ENCODE measurements at places on chromosomes 5 and 9.

- no peak for DNase-seq
These were observed 287.9 kb upstream of the ZNF608 start for GRCh38 chr5:125034331-125034730.

DNA sequence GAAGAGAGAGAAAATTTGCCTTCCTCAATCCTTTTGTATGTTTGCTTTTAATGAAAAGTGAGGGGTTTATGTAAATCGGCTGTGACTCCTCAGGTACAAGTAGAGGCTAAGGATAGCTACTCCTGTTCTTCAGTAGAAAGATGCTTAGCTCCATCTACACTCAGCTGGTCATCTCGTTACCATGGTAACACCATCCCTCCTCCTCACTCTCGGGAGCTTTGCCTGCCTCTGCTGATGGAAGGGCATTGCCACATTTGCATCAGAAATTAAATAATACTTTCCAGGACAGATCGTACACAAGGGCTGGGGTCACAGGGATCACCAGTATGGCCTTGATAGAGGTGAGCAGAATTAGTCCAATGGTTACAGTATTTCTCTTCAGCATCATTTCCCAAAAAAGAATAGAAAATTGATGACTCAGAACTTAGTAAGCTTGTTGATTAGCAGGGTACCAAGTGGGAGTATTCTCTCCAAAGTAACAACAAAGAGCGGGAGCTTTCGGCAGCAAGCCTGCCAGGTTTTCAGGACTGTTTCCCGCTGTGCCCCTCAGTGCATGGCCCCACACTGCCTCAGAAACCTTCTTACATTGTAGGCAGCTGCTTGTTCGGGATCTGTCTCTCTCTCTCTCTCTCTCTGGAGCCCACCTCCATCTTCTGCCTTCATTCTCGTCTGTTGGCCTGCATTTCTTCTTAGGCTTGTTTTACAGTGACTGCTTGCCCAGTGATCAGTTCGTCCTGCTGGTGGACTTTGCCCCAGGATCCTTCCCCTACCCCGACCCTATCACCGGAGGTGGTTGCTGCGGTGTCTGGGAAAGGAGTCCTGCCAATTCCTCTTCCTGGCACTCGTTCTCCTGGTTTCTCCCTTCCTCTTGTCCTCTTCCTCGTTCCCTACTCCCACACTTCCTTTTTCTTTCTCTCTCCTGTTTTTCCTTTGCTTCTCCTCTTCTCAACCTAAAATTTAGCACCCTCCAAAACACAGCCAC lies 51.9 kb upstream of the SNAPC3 start:
- DNase-seq: no peak

- DNase-seq: no peak
These were observed 27.7 kb downstream of the PCSK5 start for GRCh38 chr9:75918154-75918553.

DNA sequence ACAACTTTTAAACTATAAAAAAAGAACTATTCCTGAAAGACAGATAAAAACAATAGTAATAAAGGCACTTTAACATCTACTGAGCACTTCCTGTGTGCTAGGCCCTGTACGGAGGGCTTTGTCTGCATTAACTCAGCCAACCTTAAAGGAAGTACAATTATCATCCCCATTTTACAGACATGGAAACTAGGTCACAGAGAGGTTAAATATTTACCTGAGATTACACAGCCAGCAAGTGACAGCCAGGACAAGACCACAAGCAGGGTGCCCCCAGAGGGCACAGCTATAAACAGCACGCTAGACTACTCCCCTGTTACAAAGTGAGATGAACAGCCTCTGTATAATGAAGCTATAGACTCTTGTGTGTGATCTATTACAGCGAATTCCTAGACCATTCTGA lies 25.5 kb downstream of the DDX31 start:
- no peak for DNase-seq

DNA sequence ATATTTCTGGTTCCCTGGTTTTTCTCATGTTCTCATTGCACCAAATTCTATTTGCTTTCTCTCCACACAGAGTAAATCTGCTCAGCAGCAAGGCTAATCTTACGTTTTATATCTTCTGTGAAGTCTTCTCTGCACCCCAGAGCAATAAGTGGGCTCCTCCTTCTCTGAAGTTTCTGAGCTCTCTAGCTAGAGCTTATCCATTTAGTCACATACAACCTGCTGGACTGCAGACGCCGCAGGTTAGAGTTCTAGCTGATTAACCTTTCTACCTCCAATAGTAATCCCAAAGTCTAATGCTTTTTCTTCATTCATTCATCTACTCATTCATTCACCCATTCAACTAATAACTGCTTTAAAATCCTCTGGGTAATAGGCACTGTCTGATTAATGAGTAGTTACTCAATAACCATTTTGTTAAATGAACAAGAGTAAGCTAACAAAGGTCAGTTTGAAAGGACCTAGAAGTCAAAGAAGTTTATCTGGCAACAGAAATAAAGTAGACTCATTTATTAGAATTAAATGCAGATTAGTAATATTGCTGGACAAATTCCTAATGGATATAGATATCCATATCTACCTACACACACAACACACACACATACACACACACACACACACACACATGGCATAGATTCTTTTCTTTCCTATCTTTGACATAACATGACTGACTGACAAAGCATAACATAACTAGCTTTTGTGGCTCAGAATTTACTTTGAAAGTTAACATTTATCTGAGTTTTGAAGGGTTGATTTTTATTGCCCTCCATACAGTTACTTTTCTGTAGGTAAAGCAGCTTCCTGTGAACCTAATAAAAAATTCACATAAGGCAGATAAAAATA lies 984.6 kb upstream of the SEMA6A start:
- no peak for DNase-seq

DNA sequence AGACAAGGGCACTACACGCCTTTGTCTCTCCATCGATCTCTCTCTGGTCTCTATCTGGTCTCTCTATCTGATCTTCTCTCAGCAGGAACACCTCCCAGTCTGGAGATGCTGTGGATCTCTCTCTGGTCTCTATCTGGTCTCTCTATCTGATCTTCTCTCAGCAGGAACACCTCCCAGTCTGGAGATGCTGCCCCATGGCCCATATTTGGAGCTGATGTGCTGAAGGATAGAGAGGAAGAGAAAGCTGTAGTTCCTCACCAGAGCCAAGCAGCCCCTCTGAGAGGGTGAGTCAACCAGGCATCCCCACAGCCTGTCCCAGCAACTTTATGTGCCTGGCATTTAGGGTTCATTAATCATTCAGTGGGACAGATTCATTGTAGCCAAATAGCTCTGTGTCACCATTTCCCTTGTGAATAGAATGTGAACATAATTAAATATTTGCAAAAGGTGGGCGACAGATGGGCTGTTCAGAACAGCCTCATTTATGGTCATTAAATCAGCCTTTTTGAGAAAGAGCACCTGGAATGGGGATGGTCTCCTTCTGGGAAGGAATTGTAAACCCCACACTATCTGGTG lies 189.3 kb upstream of the MAST4 start:
- DNase-seq: no peak

DNA sequence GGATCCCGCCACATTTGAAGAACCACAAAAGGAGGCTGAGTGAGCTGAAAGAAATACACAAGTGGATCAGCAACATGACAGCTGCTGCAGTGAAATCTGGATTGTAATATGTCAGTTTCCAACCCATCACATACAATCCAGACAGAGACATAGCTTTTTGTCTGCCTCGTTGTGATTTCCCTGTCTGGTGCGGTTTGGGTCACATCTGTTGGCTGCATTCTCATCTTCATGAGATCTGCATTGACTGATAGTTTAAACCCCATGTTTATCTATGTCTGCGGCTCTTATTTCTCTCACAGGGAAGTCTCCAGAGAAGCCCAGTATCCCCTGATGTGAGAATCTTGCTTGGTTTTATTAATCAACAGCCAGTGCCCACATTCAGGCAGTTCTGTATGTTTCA lies 403.1 kb upstream of the ZNF608 start:
- DNase-seq: no peak

GRCh38 chr9:133759946-133760345 lies 21.8 kb upstream of the SARDH start:
- DNase-seq: no peak

GRCh38 chr5:93607367-93608258 lies 24.6 kb downstream of the NR2F1 start:
- DNase-seq: no peak

DNA sequence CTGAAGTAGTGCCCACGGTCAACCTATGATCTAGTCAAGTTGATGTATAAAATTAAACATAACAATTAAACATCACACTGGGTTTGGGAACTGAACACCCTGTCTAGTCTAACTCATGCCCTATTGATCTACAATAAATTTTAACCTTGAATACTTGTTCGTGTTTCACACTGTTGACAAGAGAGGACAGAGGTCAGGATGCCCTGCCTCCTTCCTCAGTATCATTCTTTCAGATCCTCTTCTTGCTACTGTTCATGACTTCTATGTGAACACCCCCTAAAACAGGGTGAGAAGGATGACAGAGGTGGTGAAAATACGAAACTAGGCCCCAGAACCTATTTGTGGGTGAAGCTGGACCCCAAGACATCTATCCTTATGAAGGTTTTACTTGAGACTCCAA lies 8.1 kb upstream of the MAT2B start:
- DNase-seq: no peak

DNA sequence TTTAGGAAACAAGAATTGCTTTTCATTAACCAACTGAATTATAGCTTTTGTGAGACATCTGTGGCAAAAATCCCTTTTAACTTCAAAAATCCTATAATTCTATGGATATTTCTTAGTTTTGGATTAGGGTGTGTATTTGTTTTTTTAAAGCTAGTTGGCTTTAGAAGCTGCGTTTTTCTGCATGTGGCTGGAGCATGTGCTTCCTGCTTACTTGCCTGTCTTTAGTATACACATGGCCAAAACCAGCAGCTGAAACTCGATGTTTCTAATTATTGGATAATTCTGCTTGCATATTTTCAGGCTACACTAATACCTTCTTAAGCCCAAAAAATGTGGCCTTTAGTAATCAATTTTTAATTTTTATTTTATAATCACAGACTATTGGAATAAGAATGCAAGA lies 8.9 kb downstream of the RECK start:
- DNase-seq: no peak

DNA sequence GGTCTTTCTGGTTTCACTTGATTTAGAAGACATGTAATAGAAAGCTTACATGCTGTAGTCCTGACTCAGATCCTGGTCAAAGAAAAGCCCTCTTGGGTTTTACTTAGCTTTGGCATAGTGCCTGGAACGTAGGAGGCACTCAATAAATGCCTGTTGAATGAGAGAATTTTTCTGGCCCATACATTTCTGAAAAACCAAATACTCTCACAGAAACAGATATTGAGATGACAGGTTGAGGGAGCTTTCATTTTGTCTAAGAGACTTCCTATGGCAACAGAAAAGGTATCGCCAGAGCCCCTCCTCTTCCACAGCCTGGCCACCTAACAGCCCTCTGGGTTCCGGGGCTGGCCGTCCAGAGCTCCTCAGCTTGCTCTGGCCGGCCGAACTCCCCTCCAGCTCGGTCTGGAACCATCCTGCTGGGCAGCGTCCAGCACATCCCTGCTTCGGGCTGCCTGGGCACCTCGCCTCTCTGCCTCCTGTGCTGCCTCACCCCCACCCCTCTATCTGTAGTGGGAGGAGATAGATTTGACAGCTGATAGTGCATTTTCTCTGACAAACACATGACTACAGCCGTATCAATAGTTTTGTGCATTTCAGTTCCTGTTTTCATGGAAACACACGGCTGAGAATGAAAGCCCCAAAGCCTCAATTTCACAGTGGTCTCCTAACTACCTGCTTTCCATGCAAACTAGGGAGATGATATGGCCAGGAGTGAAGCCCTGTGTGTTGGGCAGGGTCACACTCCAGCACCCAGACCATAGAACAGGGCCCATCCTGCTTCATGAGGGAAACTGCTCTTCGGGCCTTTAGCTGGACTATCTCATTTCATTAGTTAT lies 1.1 kb downstream of the IL4 start:
- DNase-seq: no peak

DNA sequence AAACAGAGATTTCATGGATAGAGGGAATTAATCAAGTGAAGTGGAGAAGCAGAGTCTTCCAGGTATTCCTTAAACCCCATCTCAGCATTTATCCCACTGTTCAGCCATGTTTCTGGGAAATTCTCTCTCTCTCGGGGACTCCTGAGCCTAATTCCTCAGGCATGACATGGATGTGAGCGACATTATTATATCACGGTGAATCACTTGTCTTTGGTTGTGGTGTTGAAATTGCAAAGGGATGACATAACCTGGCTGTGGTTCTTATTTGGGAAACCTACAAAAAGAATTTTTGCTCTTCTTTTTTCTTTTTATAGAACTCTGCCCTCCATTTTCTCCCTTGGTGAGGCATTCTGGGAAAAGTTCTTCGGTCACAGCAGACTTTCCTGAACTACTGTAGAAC lies 457.9 kb upstream of the PTGER4 start:
- no peak for DNase-seq

DNA sequence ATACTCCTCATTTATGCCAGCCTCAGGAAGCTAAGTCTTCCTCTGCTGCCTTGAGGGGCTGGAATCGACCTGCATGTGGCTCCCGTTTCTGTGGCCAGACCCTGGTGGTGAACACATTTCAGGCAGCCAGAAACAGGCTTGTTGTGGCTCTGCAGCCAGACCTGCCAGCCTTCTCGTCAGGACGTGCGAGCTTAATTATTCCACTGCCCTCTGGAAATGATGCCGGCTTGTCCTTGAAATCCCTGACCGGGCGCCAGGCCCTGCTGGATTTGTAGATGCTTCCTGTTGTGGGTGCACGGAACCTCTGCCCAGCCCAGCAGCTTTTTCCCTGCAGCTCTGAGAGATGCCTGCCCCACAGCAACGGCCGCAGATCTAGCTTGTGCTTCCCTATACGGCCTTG lies 41.6 kb downstream of the PDZD2 start:
- no peak for DNase-seq

- no peak for DNase-seq
These were observed 77.0 kb upstream of the ZFAND5 start for GRCh38 chr9:72441848-72442607.

GRCh38 chr9:526904-527591 lies 312.4 kb downstream of the DOCK8 start:
- DNase-seq: no peak

DNA sequence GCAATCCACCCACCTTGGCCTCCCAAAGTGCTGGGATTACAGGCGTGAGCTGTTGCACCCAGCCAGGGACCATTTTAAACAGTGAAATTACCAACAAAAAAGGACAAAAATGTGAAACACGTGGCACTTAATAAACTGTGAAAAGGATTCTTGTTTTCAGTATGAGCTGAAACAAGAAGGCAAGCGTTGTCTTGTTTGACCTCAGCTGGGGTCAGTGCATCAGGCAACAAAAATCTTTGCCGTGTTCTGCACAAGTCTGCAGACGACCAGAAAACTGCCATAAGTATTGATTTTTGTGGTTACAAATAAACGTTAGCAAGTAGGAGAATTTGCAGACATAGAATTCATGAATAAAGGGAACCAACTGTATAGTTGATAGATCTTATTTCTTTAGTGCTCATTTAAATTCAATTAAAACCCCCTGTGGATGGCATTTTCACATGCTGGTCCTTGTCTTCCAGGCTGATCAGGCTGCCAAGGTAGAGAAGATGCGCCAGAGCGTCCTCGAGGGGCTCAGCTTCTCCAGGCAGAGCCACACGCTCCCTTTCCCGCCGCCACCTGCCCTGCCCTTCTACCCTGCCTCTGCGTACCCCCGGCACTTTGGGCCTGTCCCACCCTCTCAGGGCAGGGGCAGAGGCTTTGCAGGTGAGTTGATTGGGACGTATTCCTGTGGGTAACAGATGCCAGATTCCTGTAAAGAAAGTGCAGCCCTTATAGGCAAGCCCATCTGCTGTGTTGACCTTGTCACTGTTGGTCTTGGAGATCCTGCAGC lies 18.8 kb upstream of the PHF2 start:
- DNase-seq: no peak

- no peak for DNase-seq
These were observed 42.6 kb downstream of the MLLT3 start for GRCh38 chr9:20579524-20580314.
